ENCODE measurements at places on chromosomes 2 and 18.
A peak's percentile ranks its signal among the peaks of the same experiment; 100 is the strongest.

DNA sequence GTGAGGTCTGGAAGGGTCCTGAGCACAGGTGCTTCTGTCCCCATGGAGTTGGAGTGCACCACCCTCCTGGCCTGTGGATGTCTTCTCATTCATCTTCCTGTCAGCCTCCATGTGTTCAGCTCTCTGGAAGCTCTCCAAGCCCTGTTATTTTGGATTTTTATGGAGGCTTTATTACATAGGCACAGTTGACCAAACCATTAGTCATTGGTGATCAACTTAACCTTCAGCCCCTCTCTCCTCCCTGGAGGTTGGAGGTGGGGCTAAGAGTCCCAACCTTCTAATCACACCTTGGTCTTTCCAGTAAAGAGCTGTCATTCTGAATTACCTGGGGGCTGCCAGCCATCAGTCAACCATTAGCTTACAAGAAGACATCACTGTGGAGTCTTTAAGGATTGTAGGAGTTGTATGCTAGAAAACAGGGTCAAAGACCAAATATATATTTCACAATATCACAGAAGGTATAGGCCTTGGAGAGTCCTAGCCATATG, 7.5 kb upstream of the MCFD2 start:
- no peak for DNase-seq

- no peak for DNase-seq
Observed at GRCh38 chr2:226366920-226367319, 432.7 kb downstream of the IRS1 start.

- DNase-seq = peak; percentile 69
Observed at GRCh38 chr2:126657148-126657635, 1.2 kb downstream of the GYPC start.

- no peak for DNase-seq
Observed at GRCh38 chr2:241494311-241494908, 14.0 kb downstream of the STK25 start.

- peak; percentile 29 for DNase-seq
Observed at GRCh38 chr2:20781656-20782265, 41.1 kb downstream of the LDAH start.

DNA sequence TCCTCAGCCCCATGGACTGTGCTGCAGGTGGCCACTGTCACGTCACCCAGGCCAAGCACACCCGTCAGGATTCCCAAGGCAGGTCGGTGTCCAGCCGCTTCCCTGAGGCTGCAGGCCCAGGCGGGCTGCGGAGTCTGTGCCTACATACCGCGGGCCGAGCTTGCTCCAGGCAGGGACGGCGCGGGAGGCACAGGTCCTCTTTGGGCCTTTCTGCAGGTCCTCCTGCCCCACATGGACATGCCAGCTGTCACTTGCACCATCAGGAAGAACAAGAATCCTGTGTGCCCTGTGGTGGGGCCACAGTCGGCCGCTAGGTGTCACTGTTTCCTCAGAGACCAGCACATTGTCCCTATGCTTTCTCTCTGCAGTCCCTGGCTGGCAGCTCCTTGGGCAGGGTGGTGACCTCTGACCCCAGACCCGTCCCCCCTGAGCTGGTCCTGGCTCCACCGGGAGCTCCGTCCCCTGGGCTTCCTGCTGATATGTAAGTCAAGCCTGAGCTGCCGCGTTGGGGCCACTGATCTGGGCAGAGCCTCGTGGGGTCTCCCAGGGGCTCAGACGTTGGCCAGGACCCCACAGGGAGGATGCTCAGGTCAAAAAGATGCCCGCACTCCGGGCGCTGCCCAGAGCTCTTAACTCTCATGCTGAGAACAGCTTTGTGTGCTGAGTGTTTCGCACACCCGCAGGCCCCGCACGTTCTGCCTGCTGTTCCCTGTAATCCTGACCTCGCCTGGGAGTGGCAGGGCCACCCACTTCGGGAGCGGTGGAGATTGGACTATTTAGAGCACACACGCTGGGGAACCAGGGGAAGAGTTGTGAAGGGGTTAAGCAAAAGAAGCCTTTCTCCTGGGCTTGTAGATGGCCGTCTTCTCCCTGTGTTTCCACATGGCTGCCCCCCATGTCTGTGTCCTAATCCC, 17.3 kb upstream of the AGXT start:
- peak; percentile 90 for DNase-seq

DNA sequence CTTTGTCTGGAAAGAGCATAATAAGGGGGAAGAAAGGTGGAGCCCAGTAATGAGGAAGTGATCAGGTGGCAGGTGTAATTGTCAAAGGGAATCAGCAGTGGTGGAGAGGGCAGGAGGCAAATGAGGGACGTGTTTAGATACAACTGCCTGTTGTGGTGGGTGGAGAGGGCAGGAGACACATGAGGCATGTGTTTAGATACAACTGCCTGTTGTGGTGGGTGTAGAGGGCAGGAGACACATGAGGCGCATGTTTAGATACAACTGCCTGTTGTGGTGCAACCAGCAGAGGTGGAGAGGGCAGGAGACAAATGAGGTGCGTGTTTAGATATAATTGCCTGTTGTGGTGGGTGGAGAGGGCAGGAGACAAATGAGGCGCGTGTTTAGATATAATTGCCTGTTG, 173.1 kb downstream of the ANKRD30B start:
- DNase-seq = no peak

DNA sequence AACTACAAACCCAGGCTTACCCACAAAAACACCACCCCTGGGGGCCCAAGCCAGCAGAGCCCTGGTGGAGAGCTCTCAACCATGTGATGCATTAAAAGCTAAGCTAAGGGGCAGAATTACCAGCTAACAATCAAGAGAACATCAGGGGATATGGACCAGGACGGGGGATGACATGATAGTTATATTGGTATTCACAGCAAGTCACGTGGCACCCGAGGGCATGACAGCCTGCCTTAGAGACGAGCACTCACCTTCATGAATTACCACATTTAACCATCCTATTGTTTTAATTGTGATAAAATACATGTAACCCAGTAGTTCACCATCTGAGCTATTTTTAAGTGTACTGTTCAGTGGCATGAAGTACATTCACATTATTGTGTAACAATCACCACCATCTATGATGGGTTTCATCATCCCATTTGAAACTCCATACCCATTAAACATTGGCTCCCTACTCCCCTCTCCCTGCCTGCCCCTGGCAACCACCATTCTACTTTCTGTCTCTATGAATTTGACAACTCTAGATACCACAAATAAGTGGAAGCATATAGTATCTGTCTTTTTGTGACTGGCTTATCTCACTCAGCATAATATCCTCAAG, 245.6 kb downstream of the ANAPC1 start:
- no peak for DNase-seq

DNA sequence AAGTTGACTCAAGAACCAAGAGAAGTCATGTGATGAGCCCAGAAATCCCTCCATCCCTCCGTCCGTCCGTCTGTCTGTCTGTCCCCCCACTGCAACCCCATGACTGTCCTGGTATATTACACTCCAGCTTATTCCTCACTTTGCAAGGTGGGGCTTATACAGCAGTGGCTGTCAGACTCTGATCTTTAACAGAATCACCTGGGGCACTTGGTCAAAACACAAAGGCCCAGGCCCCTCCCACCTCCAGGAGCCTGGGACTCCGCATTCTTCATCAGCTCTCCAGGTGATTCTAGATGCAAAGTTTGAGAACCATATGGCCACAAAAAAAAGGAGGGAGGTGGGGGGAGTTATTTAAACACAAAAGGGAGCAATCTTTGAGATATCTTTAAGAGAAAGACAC, 61.4 kb downstream of the MYO5B start:
- no peak for DNase-seq

- DNase-seq = no peak
Observed at GRCh38 chr2:28071221-28071620, 180.7 kb downstream of the BABAM2 start.

- DNase-seq = no peak
Observed at GRCh38 chr18:48925491-48925780, 25.3 kb downstream of the SMAD7 start.

GRCh38 chr2:171178993-171179392, 18.3 kb upstream of the TLK1 start:
- no peak for DNase-seq

DNA sequence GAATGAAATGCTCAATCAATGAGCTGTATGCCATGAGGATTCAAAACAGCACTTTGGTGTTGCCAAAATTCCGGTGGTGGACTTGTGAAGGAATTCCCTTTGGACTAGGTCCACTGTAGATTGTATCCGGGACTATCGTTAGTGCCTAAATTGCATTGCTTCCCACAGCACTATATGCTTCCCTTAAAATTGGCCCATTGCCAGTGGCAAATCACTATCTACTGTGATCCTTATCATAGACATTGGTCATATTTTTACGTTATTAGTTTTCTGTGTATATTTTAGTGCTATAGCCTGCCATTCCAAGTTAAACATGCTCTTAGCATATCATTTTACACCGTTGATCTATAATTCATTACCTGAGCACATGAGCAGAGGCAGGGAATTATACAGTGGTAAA, 1.7 kb downstream of the PJVK start:
- DNase-seq = no peak

DNA sequence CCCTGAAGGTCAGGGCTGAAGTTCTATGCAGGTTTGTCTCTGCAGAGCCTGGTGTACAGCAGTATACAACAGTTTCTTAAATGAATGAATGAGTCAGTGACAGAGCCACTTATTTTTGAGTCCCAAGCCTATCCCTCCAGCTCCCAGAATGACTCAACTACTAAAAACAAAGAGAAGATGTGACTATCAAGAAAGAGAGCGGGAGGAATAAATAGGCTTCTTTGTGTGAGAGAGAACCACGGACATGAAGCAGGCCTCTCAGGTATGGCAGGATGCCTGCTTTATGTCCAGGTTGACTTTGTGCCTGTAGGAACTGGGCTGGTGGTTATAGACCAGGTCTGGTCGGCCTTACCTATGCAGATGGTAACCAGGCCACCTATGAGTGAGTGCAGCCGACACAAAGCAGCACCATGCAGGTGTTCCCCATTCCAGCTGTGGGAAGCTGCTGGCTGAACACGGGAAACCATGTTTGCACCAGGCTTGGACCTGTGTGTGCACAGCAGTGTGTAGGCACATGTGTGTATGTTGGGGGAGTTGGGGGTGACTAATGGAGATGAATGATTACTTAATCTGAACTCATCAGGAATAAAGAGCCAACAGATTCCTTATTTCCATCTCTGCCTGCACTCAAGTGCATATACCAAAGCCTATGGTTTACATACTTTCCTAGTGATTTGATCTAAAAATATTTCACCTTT, 171.0 kb downstream of the OSR1 start:
- no peak for DNase-seq

DNA sequence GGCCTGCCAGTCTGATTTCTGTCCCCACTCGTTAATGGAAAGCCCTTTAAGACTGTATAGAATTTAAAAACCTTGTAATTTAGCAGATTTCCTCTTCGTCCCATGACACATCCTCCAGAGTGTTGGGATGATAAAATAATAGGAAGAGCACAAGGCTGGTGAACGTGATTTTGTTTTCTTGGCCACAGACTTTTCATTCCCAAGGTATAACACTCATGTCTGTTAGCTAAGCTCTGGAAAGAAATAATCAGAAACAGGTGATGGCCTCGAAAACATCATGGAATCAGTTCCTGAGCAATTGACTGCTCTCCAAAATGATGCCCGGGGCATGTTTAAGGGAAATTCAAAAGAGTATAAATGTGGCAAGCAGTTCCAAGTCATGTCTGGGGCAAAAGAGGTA, 337.8 kb upstream of the TCF4 start:
- no peak for DNase-seq

DNA sequence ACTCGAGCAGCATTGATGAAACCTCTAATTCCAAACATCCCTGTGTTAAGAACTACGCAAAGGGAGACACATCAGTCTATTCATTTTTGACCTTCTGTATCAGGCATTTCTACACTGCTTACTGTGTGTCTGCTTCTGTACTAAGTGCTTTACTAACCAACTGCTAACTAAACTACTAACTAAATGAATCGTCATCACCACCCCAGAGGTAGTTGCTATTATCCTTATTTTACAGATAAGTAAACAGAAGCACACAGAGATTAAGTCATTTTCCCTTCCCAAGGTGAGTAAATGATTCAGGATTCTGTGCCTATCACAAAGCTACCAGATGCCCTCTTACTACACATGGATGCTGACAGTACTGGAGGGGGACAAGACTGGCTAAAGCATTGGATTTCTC, 284.1 kb downstream of the AGPS start:
- no peak for DNase-seq

- DNase-seq = no peak
Observed at GRCh38 chr2:16199882-16200553, 259.7 kb downstream of the MYCN start.

- DNase-seq = no peak
Observed at GRCh38 chr2:28915939-28916338, 21.5 kb downstream of the WDR43 start.

DNA sequence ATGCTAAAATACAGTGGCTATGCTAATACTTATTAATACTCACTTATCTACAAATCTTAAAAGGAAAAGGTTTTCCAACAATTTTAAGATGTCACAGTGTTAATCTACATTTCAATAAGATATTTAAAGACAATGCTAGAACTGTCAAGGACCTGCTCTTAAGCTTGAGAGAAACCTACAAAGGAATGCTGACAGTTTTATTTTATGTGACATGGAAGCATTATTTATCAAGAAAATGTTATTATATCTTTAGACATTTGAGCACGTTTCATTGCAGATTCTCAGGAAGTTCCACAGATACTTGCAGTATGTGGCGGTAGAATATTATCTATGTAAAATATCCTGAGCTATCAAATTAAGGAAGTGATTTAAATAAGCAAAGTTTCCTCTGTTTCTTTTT, 1255.7 kb upstream of the ZEB2 start:
- no peak for DNase-seq

GRCh38 chr2:68465081-68465916, 1.8 kb downstream of the FBXO48 start:
- DNase-seq = peak; percentile 39
